Neural cell (in vitro differentiated cells): ENCODE measurements at places on chromosomes 16 and 17. TPM values are rescaled to one million over a fixed set of nuclear protein-coding genes. Genes with fewer than 3 reads are reported as not detected.

CHST5 gene
- polyA plus RNA-seq, result 0.84 and 2.7 TPM in 2 replicates

SSTR5 gene
- polyA plus RNA-seq, result not detected in 2 replicates

FZD2 gene
- 2.5 and 3.0 TPM in 2 replicates for polyA plus RNA-seq

FAM171A2 gene
- polyA plus RNA-seq, result 73.6 and 88.3 TPM in 2 replicates

TMEM235 gene
- not detected in 2 replicates for polyA plus RNA-seq

IL21R gene
- 0.08 TPM in 1 of 2 replicates, not detected in the other for polyA plus RNA-seq

GIT1 gene
- polyA plus RNA-seq, result 20.5 and 41.4 TPM in 2 replicates

KCNAB3 gene
- polyA plus RNA-seq, result 5.6 and 7.6 TPM in 2 replicates

NOS2 gene
- 0.28 and 0.53 TPM in 2 replicates for polyA plus RNA-seq

NTN3 gene
- polyA plus RNA-seq, result 1.2 and 2.4 TPM in 2 replicates

CLEC19A gene
- not detected in 2 replicates for polyA plus RNA-seq

ZP2 gene
- not detected in 2 replicates for polyA plus RNA-seq
